Fibroblast of upper back skin (primary cell): ENCODE measurements at places on chromosomes 6 and 20.

- no peak for DNase-seq
These were observed 11.6 kb downstream of the HSPA12B start for GRCh38 chr20:3744037-3744436.

GRCh38 chr6:134028438-134028837 lies 24.0 kb downstream of the SLC2A12 start:
- DNase-seq: no peak

- peak; percentile 94 for DNase-seq
These were observed 271.4 kb downstream of the ALDH8A1 start for GRCh38 chr6:134678436-134678889.

DNA sequence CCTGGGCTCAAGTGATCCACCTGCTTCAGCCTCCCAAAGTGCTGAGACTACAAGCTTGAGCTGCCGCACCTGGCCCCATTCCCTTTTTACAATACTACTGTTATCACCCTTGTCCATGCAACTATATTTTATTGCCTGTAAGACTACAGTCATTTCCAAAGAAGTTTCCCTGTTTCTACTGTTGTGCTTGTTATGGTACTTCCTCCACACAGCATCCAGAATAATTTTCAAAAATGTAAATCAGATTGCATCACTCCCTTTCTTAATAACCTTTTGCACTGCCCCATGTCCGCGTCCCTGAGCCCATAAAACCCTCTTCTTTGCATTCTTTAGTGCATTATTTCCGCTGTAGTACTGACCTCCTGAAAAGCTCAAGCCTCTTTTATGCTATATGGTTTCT lies 128.9 kb upstream of the AKIRIN2 start:
- DNase-seq: no peak

DNA sequence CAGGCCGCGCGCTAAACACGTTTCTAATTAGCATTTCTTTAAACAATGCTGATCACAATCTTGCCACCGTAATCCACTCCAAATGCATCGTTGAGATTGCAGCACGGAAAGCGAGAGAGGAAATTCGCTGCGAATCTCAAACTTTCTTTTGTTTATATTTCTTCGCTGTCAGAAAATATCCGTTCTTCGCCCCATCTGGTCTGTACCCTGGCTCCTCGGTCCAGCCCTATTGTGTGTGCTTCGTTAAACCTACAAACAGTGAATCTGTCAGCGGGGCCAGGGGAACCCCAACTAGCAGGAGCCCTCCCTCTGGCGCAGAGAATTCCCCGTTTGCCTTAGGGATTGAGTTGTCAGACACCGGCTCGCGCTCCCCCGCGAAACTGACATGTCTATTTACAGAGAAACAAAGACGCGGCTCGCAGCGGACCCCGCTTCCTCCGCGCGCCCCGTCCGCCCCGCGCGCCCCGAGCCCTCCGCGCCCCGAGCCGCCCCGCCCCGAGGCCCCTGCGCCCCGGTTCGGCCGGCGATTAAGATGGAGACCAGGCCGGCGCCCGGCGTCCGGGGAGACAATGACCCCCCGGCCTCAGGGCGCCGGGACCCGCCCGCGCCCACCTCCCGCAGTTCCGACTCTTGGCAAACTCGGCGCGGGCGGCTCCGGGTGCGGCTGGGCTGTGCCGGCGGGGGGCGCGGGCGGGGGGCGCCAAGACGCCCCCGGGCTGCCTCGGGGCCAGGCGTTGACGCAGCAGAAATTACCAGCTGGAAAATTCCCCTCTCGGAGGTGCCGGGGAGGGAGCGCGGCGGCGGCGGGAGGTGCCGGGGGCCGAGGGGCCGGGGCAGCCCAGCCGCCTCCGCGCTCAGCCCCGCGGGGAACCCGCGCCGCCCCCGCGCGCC lies 874 bp downstream of the ZBTB46 start:
- no peak for DNase-seq

GRCh38 chr6:80769106-80769505 lies 662.6 kb downstream of the BCKDHB start:
- peak; percentile 87 for DNase-seq

GRCh38 chr6:133756078-133756695 lies 132.7 kb upstream of the TCF21 start:
- DNase-seq: peak; percentile 83

GRCh38 chr6:74749211-74750147 lies 456.4 kb downstream of the COL12A1 start:
- peak; percentile 57 for DNase-seq
